ENCODE measurements at places on chromosomes 16 and 17.

GRCh38 chr17:54013072-54013471 lies 190.3 kb downstream of the KIF2B start:
- DNase-seq = peak; percentile 14

GRCh38 chr17:64492481-64493109 lies 4.3 kb downstream of the POLG2 start:
- DNase-seq = peak; percentile 46

- DNase-seq = no peak
Observed at GRCh38 chr17:83170571-83171260, 91.3 kb downstream of the METRNL start.

GRCh38 chr17:77273397-77274085 lies 132.8 kb downstream of the SEC14L1 start:
- DNase-seq = no peak

DNA sequence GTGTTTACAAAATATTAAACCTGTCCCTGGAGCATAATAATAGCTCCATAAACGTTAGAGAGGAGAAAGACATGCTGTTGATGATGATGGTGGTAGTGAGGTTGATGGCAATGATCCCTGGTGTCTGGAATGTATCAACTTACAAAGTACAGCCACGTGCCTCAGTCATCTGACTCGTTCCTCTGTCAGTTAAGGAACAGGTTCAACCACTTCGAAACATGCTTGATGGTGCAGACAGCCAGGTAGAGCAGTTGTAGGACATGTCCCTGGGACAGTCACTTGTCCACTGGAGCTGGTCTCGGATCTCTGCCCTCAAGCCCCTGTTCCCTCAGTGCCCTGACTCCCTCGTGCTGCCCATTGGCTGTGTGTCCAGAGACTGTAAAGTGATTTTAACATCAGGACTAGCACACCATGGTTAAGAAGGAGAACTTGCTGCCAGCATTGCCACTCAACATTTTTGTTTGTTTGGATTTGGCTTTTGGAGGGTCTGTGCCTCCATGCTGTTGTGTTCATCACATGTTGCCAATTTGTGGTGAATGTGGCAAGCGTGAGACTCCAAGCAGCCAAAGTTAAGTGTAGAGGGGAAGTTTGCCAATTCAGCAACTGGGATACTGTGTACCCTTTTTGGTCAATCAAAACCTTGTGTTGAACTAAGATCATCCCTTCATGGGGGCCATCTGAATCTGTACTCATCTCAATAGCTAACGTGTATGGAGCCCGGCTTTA lies 16.3 kb upstream of the SALL1 start:
- no peak for DNase-seq

GRCh38 chr17:51493206-51493605 lies 232.9 kb downstream of the UTP18 start:
- no peak for DNase-seq

GRCh38 chr17:45355087-45355486 lies 38.3 kb upstream of the MAP3K14 start:
- DNase-seq = no peak

GRCh38 chr17:1234455-1234854 lies 35.8 kb upstream of the BHLHA9 start:
- DNase-seq = no peak

GRCh38 chr17:33560165-33560564 lies 267.1 kb upstream of the ASIC2 start:
- DNase-seq = no peak

DNA sequence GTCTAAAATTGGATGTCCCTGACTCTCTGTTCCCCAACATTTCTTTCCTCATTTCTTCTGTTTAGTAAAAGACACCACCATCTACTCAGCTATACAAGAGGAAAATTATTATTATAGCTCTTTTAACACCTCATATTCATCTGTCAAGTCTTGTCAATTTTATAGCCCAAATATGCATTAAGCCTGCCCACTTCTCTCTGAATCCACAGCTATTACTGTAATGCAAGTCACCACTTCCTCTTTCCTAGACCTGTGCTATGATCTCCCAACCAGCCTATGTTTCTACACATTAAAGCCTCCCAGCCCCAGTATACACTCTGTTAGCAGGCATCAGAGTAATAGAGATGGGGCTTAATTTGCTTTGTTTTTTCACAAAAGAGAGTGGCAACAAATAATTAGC lies 252.9 kb downstream of the GRIN2A start:
- DNase-seq = no peak

- peak; percentile 15 for DNase-seq
Observed at GRCh38 chr16:57630931-57631845, 2.8 kb downstream of the ADGRG1 start.

DNA sequence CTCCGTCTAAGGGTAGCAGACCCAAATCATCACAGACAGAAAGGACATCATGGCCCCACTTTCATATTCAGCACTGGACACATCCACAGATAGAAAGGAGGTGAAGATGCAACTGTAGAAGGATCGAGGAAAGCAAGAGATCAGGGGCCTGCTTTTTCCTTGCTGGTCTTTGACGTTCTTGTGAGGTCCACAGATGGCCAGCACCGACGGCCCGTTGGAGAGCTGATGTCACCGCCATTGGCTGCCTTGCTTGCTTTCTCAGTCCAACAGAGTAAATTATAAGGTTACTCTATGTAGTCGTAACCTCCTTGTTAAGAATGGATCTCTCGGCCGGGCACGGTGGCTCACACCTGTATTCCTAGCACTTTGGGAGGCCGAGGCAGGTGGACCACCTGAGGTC lies 5.1 kb upstream of the RBFOX3 start:
- DNase-seq = no peak

DNA sequence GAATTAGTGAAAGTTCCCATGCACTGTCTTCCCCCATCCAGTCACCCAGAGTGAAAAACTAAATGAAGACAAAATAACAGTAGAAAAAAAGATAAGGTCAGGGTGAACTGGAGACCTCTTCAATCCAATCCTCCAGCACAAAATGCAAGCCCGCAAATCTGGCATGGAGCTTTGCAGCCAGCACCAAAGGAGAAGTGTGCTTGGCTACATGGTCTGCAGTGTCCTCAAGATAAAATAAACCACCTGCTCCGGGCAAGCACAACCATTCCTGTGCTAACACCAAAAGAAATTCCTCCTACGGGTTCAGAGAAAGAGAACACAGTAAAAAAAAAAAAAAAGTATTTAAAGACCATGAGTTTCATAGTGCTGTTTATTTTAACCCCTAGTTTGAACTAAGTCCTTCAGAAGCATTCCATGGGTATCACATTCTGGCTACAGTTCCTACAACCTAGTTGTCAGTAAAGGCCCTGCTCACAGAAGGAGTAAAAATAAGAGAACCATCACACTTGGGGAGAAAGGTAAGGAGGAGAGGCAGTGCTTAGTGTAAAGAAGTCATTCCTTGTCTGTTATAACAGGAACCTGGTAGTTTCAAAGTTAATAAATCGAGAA lies 109.1 kb downstream of the GAS7 start:
- DNase-seq = no peak

- peak; percentile 99 for DNase-seq
Observed at GRCh38 chr17:73182616-73183310, 10.1 kb upstream of the COG1 start.

- DNase-seq = no peak
Observed at GRCh38 chr16:14423344-14423743, 206.7 kb downstream of the PARN start.

- DNase-seq = no peak
Observed at GRCh38 chr17:81803728-81804558, at the start of gene GCGR. Gene GCGR (plus strand): TSS chr17:81804150. CDS start chr17:81809019, 4,869 bp downstream.

GRCh38 chr17:78253946-78254672 lies 22.7 kb downstream of the TMEM235 start:
- DNase-seq = peak; percentile 94

DNA sequence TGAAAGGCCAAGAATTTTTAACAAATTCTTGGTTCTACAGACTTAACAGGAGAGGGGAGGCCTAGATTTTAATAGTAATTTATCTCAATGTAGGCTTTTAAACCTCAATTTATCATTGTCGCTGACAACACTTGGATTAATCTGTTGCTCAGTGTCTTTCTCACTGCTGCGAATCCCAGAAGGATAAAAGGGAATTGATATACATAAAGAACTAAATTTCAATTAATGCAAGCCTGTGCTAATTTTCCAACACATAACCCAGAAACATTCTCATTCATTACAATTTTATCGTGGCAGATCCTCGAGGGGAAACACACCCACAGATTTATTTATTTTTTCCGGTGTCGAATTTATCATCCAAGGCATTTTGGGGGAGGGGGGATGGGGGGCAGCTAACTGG lies 98.1 kb downstream of the WSCD1 start:
- no peak for DNase-seq

DNA sequence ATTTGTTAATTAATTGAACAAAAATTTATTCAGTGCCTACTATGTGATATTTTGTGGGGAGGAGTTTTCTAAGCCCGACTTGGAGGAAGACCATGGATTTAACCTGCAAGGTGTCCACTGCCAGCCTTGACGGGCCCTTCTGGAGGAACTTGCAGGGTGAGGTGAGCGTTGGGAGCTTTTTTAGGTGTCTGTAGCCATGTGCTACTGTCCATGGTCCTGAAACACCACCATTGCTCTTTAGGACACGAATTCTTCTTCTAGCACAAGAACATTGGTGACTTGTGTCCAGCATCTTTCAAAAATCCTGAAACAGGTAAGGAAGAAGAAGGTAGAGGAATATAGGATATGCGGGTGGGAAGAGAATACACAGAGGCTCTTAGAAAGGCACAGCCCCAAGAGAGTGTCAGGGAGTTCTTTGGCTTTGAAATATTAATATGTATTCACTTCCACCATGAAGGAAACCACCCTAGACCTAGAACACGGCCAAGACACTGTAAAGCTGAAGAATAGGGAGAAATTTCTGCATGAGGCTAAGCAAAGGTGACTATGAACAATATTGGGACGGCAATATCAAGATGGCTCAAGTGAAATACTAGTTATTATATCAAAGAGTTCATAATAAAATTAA lies 27.9 kb upstream of the OR4D1 start:
- peak; percentile 25 for DNase-seq

DNA sequence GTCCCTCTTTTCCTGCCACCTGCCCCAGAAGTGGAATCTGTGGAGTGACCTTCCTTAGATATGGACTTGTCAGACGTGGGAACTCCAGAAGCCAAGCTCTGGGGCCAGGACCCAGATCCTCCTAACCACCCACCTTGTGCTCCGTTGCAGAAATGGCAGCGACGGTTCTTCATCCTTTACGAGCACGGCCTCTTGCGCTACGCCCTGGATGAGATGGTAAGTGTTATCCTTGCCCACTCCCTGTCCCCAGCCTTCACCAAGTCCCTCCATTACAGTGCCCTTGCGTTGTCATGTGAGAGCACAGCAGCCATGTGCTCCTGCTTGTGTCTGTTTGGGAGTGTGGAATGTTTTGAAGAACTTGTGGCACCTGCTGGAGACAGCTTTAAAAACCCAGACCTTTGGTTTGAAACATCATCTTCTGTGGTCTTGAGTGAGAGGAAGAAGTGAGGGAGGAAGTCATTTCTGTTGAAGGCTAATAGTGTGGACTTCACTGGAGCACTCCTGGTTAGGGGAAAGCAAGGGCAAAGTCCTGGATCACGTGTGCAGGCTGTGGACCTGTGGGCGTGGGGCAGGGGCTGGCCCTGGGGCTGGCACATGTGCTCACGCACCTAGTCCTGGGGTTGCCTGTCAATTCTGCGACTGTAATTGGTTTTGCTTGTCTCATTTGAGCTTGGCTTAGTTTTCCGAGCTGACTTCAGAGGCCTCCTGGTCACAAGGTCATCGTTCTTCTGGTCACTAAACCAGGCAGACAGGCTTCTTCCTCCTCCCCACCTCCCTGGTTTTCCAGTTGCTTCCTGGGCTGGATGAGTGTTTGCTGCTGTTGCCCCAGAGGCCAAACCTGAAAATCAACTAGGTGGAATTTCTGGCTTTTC lies 35.8 kb downstream of the MPRIP start:
- no peak for DNase-seq

DNA sequence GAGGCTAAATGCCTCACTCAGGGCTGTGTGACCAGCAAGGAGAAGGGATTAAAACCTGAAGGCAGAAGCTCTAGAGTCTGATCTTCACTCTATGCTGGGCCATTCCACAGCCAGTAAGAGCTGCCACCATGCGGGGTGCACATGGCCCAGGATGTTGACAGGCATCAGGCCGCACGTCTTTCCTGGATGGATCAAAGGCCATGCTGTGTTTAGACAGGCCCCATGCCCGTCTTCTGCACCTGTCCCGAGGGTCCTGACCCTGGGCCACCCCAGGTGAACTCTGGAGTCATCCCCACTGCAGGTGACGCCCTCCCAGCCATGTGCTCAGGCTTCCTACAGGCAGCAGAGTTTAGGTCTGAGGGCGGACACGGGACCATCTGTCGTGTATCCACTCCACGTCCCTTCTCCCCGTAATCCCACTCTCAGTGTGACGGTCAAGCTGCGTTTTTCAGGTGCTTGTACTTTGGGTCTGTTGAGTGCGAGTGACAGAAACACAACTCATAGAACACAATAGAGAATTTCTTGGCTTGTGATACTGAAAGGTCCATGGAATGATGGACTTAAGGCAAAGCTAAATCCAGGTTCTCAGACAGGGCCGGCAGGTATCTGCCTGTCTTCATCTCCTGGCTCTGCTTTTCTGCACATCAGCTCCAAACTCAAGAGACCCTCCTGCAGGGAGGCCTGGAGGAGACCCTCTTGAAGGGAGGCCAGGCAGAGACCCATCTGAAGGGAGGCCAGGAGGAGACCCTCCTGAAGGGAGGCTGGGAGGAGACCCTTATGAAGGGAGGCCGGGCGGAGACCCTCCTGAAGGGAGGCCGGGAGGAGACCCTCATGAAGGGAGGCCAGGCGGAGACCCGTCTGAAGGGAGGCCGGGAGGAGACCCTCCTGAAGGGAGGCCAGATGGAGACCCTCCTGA lies 13.2 kb downstream of the ZNF469 start:
- no peak for DNase-seq

- DNase-seq = no peak
Observed at GRCh38 chr17:47838636-47839035, 2.4 kb downstream of the SCRN2 start.

- DNase-seq = peak; percentile 94
Observed at GRCh38 chr16:17433577-17434451, 36.9 kb downstream of the XYLT1 start.

DNA sequence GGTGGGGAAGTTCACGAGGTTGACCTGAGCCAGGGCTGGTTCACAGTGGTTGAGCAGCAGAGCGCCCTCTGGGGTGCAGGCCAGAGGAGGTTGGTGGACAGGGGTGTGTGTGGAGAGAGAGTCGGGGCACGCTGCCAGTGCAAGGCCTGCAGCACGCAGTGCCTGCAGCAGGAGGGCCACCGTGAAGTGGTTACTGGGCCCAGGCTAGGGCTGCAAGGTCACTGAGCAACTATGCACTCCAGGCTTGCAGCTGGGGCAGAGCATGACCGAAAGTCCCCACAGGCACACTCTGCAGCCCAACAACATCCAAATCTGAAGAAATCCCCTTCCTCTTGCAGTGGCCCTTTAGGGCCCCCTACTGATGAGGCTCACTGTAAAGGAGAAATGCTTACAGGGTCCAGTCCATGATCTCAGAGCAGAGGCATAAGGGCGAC lies 89.1 kb upstream of the NOL11 start:
- no peak for DNase-seq

- DNase-seq = peak; percentile 46
Observed at GRCh38 chr16:31382485-31383161, 10.5 kb upstream of the ITGAD start.

DNA sequence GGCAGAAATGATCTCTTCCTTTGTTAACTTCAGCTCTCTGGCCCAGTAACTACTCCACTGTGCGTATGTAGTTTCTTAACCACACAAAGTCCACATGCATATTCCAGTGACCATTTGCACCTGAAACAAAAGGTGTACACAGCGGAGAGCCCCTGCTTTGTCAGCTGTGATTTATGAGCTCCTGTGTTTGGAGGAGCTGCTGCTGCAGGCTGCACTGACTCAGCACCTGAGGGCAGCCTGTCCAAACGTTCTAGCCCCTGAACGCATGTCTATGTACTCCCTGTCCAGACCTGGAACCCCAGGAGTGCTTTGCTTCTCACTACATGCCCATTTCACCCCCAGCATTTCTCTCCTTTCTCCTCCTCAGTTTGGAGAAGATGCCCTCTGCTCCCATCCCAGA lies 216.1 kb downstream of the ABCC12 start:
- no peak for DNase-seq
